ENCODE measurements at places on chromosomes 12 and 14.

- DNase-seq, result no peak
These were observed 24.7 kb downstream of the HEATR5A start for GRCh38 chr14:31395572-31396205.

- DNase-seq, result peak; percentile 82
These were observed 14.8 kb downstream of the PROX2 start for GRCh38 chr14:74860899-74861733.

- no peak for DNase-seq
These were observed 24.8 kb upstream of the AKAP5 start for GRCh38 chr14:64440494-64440893.

DNA sequence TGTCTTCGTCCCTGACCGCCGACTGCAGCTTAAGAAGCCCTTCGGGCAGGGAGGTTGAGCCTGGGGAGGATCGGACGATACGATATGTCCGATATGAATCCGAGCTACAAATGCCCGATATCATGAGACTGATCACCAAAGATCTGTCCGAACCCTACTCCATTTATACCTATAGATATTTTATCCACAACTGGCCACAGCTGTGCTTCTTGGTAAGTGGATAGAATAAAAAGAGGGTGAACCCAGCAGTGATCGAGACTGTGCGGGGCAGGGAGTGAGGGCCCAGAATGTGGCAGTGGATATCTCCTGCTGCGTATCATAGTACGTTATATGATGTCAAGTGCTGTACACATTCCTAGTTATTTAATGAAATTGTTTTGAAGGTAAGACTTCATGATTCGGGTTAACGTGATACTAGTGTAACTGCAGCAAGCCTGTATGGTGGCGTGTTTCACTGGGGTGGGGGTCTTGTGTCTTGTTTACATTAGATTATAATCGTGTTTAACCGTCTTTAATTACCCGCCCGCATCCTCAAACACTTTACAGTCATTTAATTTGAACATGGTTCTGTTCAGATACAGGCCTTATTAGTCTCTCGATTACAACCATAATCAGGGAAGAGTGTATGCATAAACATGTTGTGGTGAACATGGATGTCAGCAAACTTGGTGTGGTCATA lies 1.3 kb downstream of the NAA30 start:
- DNase-seq, result peak; percentile 21

DNA sequence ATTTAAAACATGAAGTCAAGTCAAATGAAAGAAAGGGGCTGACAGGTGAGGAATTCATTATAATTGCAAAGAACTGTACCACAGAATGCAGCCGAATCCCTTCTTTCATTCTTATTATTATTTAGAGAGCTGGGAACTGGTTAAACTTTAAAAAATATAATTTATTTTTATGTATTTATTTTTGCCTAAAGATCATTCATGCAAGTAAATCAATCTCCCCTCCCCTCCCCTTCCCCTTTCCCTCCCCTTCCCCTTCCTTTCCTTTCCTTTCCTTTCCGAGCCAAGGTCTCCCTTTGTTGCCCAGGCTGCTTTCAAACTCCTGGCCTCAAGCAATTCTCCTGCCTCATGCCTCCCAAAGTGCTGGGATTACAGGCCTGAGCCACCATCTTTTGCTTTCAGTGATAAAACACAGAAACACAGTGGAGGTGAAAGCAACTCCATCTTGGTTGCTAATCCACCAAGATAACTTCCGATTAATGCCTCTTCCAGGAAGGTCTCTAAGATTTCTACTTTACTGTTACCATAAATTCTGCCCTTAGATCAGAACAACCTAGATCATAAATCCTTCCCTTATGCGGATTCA lies 6.0 kb upstream of the UBC start:
- no peak for DNase-seq

- DNase-seq, result no peak
These were observed 6.6 kb downstream of the SBNO1 start for GRCh38 chr12:123358035-123358434.

- DNase-seq, result no peak
These were observed 59.6 kb downstream of the ARL6IP4 start for GRCh38 chr12:123040106-123040505.

GRCh38 chr14:22945642-22946041 lies 11.2 kb downstream of the HAUS4 start:
- DNase-seq, result no peak

GRCh38 chr12:52350021-52350620 lies 17.2 kb downstream of the KRT85 start:
- no peak for DNase-seq

DNA sequence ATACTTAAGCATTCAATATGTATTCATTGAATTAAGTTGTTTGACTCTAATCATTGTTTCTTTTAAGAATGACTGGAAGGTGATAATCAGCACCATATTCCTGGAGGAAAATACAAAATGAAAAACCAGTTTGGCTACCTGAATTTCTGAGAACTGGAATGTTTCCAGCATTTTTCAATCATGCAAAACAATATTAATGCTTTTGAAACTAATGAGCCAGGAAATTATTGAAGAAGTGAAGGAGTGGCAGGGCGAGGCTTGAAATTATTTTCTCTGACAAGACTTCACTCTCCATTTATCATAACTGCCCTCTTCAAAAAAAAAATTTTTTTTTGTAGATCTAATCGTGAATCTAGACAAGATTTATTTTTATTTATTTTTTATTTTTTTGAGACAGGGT lies 19.0 kb downstream of the TMEM19 start:
- DNase-seq, result no peak

DNA sequence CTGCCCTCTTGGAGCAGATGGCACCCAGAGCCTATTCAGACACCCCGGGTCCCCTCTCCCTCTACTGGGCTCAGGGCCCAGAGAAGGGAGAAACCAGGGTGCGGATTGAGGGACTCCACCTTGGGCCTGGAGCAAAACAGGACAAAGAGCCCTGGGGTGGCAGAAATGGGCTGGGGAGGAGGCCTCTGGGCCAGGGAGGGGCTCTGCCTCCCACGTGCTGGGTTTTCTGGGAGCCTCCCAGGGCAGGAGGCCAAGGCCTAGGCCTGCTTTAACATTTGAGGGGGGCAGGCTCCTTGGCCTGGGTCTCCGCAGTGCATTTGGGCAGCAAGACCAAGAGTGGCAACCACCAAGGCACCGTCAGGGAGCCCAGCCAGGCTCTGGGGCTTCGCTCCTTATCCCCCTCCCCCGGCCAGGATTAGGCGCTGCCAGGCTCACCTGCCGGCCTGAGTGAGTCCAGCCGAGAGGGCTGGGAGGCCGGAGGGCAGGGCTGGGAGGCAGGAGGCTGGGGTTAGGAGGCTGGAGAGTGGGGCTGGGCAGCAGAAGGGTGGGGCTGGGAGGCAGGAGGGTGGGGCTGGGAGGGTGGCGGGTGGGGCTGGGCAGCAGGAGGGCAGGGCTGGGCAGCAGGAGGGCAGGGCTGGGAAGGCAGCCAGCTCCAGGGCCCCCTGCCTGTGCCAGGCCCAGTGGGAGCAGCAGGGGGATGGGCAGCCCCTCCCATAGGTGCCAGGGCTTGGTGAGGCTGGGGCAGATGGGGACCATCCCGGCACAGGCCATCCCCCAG lies 101.8 kb upstream of the EIF5 start:
- DNase-seq, result peak; percentile 43

- DNase-seq, result no peak
These were observed 15.5 kb upstream of the PARP11 start for GRCh38 chr12:3888659-3889058.

- no peak for DNase-seq
These were observed 112.8 kb downstream of the DUSP6 start for GRCh38 chr12:89239534-89239933.

DNA sequence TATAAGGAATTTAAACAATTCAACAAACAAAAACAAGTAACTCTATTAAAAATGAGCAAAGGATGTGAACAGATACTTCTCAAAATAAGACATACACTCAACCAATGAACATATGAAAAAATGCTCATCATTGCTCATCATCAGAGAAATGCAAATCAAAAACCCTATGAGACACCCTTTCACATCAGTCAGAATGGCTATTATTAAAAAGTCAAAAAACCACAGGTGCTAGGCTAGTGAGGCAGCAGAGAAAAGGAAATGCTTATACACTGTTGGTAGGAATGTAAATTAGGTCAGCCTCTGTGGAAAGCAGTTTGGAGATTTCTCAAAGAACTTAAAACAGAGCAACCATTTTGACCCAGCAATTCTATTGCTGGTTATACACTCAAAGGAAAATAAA lies 52.0 kb downstream of the NAV3 start:
- DNase-seq, result no peak

GRCh38 chr14:73889376-73889775 lies 2.7 kb downstream of the ZNF410 start:
- no peak for DNase-seq
